ENCODE measurements at places on chromosomes 16 and 17.

GRCh38 chr17:35051183-35051578 is 12.3 kb downstream of the RFFL start:
- DNase-seq, result peak; percentile 69

DNA sequence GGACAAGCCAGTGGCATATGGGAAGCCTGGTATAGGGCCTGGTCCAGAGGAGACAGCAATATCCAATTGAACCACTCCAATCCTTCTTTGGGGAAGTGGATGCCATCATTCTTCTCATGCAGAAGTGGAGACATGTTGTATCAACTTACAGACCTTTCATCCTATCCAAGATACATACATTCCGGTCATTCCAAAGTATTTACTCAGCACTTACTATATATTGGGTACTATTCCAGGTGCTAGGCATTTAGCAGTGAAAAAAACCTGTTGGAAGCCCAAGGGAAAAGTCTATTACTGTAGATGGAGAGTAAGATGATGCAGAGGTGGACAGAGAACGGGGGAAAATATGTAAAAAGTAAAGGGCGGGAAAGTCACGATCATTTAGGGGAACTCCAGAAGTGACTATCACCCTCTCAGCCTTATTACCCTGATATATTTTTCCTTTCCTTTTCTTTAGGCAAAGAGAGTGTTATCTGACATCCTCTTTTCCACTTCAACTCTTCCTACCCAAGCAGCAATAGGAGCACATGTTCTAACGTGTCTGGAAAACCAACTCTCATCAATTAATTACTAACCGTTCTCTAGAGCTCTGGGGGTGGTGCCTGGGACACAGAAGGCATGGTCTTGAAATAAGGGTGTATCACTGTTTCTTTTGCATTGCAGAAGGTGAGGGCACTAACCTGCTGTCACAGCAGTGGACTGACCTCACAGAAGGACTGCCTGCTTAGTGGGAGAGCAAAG is 210.1 kb upstream of the MAF start:
- DNase-seq, result no peak

GRCh38 chr16:4477966-4478365 is 1.8 kb downstream of the HMOX2 start:
- DNase-seq, result no peak

DNA sequence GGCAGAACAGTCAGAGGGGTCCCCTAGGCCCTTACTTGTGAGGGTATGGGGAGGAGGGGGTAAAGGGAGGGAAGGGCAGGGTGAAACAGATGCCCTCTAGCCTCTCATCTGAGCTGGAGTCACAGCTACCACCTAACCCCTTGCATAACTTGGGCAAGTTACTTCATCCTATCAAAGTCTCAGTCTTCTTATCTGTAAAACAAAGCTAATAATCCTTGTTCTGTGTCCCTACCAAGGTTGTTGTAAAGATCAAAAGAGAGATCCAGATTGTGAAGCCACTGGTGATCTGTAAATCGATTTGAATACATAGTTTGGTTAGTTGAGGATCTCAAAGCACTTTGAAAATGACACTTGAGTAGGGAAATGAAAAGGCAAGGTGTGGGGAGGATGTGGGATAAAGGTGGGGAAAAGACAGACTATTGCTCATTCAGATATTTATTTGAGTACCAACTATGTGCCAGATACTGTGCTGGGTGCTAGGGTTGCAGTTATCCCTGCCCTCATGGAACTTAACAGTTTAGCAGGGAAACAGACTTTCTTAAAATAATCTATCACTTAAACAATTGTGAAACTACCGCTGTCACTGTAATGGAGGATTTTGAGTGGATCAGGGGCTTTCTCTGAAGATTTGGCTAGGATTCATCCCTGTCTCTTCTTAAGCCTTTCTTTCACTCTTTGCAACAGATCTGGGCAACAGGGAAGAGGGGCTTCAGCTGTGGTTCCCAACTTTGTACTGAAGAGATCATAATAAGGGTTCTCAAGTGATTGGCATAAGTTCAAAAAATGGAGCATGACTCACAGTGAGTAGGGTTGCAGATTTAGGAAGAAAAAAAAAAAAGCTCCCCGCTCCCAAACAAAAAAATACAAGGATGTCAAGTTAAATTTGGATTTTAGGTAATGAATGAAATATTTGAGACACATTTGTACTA is 3.0 kb downstream of the HEATR9 start:
- no peak for DNase-seq

DNA sequence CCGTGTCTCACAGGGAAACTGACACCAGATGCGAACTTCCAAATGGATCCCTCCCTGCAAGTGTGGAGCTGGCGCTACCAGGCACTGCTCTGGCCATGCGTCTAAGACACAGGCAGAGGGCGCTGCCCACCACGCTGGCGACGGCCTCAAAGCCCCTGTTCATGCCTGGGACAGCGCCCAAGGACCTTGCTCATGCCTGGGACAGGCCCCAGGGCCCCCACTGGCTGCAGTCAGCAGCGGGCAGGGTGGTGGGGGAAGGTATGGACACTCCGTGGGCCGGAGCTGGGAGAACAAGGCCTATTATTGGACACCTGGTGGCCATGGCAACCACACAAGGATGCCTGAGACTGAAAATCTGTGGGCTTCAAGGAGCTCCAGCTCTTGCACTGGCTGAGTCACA is 8.8 kb downstream of the ZG16B start:
- peak; percentile 9 for DNase-seq

GRCh38 chr16:66618588-66619375 is 14.3 kb downstream of the CMTM3 start:
- DNase-seq, result no peak

GRCh38 chr16:68969338-68969737 is 126.0 kb downstream of the TANGO6 start:
- no peak for DNase-seq
